Right hindlimb (tissue), 1 donor: ENCODE measurements at places on chromosomes 7 and 10.

- DNase-seq: no peak
These were observed 20.8 kb upstream of the ADAM12 start for GRCh38 chr10:126408953-126409641.

DNA sequence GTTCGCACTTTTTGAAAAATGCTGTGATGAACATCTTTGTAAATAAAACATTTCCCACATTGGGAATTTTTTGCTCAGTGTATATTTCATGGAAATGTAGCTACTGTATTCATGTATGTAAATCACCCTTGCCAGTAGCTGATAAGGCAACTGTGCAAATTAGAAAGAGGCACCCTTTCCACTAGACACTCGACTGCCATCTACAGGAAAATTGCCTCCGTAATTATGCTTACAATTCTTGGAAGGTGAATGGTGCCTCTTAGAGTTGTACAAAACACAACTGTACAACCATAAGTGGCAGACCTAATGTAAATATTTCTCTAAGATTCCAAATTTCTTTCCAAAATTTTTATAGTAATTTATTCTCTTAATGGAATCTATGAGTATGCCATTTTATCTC, 491.7 kb downstream of the CCSER2 start:
- no peak for DNase-seq

GRCh38 chr7:30503274-30504212, 1.1 kb downstream of the GGCT start:
- DNase-seq: no peak

- no peak for DNase-seq
These were observed 1.3 kb upstream of the SPOCK2 start for GRCh38 chr10:72089618-72090017.

GRCh38 chr7:135710417-135711138, 17.4 kb downstream of the SLC13A4 start:
- no peak for DNase-seq

DNA sequence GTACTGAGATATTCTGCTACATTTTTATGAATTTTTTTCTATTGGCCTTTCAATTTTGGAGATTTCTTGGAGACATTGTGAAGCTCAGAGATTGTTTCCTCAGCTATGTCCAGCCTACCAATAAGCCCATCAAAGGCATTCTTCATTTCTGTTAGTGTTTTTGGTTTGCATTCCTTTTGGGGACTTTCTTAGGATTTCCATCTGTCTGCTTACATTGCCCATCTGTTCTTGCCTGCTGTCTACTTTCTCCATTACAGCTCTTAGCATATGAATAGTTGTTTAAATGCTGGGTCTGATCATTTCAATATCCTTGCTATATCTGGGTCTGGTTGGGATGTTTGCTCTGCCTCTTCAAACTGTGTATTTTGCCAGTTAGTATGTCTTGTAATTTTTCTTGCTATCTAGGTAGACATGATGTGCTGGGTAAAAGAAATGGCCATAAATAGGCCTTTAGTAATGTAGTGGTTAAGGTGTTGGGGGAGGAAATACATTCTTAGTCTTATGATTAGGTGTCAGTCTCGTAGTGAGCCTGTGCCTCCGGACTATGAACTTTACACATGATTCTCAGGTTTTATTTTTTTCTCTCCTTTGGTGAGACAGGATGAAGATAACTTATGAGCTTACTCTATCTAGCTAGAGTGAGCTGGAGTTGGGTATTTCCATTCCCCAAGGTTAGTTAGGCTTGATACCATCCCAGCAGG, 32.6 kb upstream of the NME8 start:
- no peak for DNase-seq

DNA sequence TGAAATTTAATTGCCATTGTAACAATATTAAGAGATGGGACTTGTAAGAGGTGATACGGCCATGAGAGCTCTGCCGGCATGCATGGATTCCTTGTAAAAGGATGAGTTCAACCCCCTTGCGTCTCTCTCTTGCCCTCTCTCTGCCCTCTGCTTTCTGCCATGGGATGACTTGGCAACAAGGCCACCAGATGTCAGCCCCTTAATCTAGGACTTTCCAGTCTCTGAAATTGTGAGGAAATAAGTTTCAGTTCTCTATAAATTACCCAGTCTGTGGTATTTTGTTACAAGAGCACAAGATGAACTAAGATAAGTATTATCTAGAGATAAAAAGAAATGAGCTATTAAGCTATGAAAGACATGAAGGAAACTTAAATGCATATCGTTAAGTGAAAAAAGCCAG, 145.7 kb upstream of the AHR start:
- DNase-seq: no peak

GRCh38 chr7:23539494-23539907, 7.7 kb upstream of the TRA2A start:
- DNase-seq: no peak

- DNase-seq: no peak
These were observed 14.3 kb downstream of the ZNF282 start for GRCh38 chr7:149209518-149210269.

DNA sequence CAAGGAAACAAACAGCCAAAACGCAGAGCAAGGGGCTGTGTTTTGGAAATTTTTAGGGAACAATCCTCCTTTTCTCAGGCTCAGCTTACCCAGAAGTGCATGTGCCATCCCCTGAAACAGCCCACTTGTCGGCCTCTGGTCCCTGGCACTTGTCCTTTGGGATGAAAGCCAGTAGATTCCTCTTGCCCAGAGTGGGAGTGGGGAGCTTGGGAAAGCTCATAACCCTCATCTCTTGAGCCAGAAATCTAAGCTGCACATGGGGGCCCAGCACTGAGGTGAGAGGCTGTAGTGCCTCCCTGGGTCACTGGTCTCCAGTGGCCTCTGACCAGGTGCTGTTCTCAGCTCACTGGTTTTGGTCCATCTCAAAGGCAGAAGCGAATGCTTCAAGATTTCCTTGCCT, 150.3 kb downstream of the RNF216 start:
- DNase-seq: no peak

- DNase-seq: no peak
These were observed 1429.3 kb upstream of the LRRTM3 start for GRCh38 chr10:65496541-65496940.

DNA sequence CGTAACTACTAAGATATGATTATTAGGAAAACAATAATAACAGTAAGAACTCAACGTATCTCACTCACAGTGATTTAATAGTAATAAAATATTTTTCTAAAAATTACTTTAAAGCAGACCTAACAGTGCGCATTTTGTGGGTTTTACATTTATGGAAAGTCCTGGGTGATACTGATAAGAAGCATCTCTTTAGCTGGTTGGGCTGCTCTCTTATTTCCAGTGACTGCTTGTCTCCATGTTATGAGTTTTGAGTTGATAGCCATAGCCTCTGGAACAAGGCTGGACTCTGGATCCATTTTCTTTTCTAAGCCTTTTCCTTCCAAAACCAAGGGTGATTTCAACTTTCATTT, 29.5 kb upstream of the INHBA start:
- no peak for DNase-seq

GRCh38 chr10:46245381-46245900, 41.4 kb upstream of the ANTXRL start:
- DNase-seq: no peak

- DNase-seq: no peak
These were observed 48.8 kb upstream of the OPALIN start for GRCh38 chr10:96407560-96408069.

- no peak for DNase-seq
These were observed 17.1 kb upstream of the GTPBP4 start for GRCh38 chr10:971150-971542.

- no peak for DNase-seq
These were observed 1.3 kb upstream of the TAS2R38 start for GRCh38 chr7:141974831-141975230.

- no peak for DNase-seq
These were observed 287.4 kb upstream of the SEMA3D start for GRCh38 chr7:85474234-85474633.

DNA sequence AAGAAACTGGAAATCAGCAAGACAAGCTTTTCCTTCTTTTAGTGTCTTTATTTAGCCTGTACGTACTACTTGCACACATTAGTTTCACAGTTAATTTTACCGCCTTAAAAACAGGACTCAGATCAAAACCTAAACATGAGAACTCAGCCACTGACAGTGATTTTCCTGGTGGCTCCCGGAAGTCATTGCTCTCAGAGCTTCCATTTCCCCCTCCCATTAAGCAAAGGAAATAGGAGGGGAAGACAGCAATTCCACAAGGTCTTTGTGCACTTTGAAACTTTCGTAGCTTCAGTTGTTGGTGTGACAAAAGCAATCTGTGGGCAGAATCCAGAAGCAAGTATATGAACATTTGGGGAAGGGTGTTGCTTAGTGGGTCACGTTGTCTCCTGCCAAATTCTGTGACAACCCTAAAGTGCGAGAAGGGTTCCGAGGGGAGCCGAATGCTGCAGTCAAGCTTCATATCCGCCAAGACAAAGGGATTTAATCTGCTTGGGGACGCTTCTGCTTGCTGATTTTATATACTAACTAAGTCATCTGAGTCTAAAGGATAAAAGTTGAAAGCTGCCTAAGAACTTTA, 30.4 kb downstream of the FAM53B start:
- no peak for DNase-seq

- peak; percentile 72 for DNase-seq
These were observed 67.6 kb downstream of the TMEM130 start for GRCh38 chr7:98802088-98802780.

- DNase-seq: no peak
These were observed 50.6 kb upstream of the RASGEF1A start for GRCh38 chr10:43317422-43317821.

- DNase-seq: no peak
These were observed 10.5 kb downstream of the PLXDC2 start for GRCh38 chr10:19826712-19827111.

GRCh38 chr10:34075254-34075926, 739.7 kb downstream of the PARD3 start:
- peak; percentile 68 for DNase-seq

GRCh38 chr7:69908454-69908853, 310.2 kb downstream of the AUTS2 start:
- DNase-seq: no peak

GRCh38 chr10:33355274-33355673, 20.8 kb upstream of the NRP1 start:
- DNase-seq: no peak

DNA sequence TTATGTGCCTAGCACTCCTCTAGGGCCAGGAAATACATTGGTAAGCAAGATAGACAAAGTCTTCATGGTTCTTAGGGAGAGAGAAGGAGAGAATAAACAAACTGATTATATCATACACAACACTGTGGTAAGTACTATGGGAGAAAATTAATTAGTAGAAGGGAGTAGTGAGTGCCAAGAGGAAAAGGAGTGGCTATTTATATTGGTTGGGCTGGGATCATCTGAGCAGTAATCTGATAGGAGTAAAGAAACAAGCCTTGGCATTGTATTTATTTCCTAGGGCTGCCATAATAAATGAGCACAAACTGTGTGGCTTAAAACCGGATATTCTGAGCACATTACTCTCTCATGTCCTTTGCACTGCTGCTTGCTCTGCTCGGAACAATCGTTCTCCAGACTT, 158.1 kb upstream of the PHF14 start:
- no peak for DNase-seq

DNA sequence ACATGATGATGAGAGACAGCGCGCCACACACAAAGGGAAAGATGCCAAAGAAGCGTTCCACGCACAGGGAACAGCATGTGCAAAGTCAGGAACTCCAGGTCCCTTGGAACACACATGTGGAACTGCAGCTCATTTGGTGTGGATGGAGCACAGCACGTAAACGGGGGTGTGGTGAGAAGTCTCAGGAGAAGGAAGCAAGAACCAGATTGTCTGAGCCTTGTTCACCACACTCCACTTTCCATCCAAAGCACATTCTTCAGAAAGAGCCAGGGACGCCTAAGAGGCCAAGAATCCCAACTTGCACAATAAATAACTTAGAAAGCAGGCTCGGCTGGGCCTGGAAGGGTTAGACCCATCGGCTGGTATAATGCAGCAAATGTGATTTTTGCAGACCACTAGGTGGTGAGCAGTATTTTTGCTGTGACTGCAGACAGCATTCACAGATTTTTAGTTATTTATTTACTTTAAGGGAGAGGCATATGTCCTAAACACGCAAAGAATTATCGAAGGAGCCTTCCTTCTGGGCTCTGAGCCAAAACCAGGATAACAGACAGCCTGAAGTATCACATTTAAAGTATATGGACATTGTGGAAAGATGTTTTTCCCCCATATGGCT, 27.9 kb upstream of the ASCC1 start:
- DNase-seq: peak; percentile 82
